ENCODE measurements at places on chromosomes 16 and 17.

GRCh38 chr16:48831076-48831722 lies 221.2 kb upstream of the N4BP1 start:
- no peak for DNase-seq

DNA sequence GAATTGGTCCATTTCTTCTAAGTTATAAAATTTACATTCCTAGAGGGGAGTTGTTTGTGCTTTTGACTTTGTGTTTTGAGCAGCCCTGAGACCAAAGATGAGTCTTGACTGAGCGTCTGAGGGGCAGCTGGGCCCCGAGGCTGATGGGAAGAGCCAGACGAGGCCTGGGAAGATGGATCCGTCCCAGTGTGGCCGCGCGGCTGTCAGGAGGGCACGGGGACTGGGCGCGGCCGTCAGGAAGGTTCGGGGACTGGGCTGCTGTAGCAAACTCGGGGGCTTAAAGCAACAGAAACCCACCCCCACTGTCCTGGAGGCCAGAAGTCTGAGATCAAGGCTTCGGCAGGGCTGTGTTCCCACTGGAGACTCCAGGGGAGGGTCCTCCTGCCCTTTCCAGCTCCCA lies 38.2 kb upstream of the GNG13 start:
- no peak for DNase-seq

GRCh38 chr17:50558581-50558940 lies 2.0 kb upstream of the CACNA1G start:
- no peak for DNase-seq

DNA sequence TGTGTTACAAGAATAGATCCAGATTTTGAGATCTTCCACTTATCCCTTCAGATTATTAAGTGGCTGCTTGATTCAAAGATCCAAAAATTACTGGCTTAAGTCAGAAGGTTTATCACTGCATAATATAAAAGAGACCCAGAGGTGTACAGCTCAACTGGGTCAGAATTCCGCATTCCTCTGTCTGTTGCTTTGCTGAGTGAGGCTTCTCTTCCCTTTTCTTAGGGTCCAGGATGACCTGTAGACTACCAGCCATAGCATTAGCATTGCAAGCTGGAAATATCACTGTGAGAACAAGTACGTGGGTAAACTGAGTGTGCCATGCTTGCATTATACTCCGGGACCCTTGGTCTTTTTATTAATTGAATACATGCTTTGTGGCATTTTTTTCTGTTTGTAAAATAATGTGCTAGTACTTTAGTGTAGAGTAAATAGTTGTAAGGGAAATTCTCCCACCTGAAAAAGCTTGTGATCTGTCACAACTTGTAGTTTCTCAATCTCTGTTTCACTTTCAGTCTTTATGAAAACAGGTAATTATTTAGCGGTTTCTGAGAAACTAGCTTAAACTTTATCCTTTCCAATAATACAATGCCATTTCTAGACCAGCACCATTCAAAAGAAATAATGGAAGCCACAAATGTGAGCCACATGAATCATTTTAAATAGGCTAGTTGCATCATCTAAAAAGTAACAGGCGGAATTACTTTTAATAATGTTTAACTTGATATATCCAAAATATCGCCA lies 61.6 kb downstream of the TNRC6C start:
- no peak for DNase-seq

- no peak for DNase-seq
Measured at GRCh38 chr16:67026570-67026969, 2.4 kb upstream of the CBFB start.

- DNase-seq = no peak
Measured at GRCh38 chr16:67945392-67945933, 1.5 kb upstream of the LCAT start.

DNA sequence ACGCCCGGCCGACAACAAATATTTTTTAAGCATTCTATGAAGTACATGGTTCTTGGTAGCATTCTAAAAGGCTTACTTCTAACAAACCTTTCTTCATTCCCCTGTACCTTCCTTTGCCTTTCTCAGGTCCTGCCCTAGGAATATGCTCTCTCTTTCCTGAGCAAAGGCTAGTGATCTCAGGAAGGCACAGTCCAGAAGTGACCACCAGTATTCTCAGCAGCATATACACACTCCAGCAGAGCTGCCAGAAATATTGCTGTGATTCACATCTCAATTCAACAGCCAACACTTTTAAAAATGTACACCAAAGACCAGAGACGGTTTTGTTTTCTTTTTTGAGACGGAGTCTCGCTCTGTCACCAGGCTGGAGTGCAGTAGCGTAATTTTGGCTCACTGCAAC lies 41.4 kb upstream of the ANKFY1 start:
- DNase-seq = no peak

Measured in activated gamma-delta T cell treated with anti-CD3 and anti-CD28 coated beads, Interleukin-2, amount 50 U/mL, for 16 hours (primary cell).